Choroid plexus epithelial cell (primary cell): ENCODE measurements at places on chromosomes 3 and 15.
A peak's percentile ranks its signal among the peaks of the same experiment; 100 is the strongest.

GRCh38 chr3:35383719-35384555, 255.4 kb upstream of the ARPP21 start:
- peak; percentile 75 for DNase-seq

GRCh38 chr3:133840767-133841166, 35.2 kb downstream of the SRPRB start:
- DNase-seq: no peak

DNA sequence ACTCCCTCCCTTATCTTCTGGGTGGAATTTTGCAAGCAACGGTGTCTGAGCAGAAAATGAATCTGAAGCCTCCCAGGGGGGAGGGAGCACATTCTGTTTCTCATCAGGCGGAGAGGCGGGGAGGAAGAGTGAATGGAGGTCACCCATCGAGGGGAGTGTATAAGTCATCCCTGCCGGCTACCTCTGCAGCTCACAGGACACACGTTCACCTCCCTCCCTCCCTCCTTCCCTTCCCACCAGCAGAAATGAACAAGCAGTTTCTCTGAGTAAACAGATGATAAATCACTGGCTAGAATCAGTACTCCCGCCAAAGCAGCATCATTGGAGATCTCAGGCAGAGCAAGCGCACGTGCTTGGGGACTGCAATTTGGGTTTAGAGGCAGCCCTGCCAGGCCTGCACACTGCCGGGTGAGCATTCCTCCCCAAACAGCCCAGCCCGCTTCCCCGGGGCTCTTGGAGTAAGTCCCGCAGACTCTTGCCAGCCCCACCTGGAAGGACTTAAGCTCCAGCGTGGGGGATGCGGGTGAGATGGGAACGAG, 38.3 kb downstream of the CPN2 start:
- DNase-seq: peak; percentile 89

DNA sequence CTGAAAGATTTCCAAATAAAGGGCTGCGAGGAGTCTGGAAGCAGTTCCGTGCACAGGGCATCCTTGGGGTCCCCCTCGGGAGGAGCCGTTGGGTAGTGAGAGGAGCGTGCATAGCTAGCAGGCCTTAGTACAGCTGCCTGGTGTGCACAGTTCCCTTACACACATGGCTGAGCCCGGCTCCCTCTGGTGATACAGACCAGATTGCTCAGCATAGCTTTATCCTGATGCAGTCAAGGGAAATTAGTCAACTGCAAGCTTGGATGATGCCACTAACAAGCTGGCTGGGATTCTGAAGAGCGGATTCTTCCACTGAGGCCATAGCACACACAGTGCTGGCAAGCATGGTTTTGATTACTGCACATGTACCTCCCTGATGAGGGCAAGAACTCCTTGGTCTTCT, 349.4 kb downstream of the LRTM1 start:
- no peak for DNase-seq
